Fibroblast of villous mesenchyme (primary cell): ENCODE measurements at places on chromosomes 6 and 20. TPM values are rescaled to one million over a fixed set of nuclear protein-coding genes. Genes with fewer than 3 reads are reported as not detected.

The RSPH9 gene
- 0.86 and 0.97 TPM in 2 replicates for total RNA-seq

The RNF217 gene
- total RNA-seq, result 24.5 and 25.5 TPM in 2 replicates

The NKX2-4 gene
- total RNA-seq, result not detected in 2 replicates

The ID4 gene
- 2.2 and 4.2 TPM in 2 replicates for total RNA-seq

The MOG gene
- total RNA-seq, result not detected in 2 replicates

The CRISP2 gene
- not detected in 2 replicates for total RNA-seq
